ENCODE measurements at places on chromosomes 3 and 15.

- DNase-seq: no peak
Measured at GRCh38 chr3:108548304-108548703, 37.9 kb upstream of the MYH15 start.

- DNase-seq: no peak
Measured at GRCh38 chr3:45435961-45436360, 47.6 kb downstream of the LARS2 start.

DNA sequence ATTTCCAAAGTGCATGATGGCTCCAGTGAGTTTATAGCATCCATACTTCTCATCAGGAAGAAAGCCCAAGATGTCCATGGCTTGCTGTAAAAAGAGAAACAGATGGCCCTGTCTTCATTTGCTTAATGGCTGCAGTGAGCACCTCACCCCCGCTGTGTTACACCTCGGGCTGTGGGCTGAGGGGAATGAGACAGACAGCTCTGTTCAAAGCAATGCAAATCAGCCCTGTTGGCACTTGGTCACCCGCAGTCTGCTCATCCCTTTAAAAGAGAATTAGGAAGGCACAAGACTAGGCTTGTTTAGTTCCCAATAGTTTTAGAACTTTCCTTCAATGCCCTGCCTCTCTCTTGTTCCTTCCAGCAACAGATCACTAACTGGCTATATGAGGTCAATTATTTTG is 25.2 kb downstream of the MYH15 start:
- no peak for DNase-seq

- no peak for DNase-seq
Measured at GRCh38 chr15:61003437-61004218, 225.5 kb downstream of the RORA start.

GRCh38 chr3:120029749-120030148 is 64.5 kb downstream of the GSK3B start:
- DNase-seq: no peak

GRCh38 chr3:14289590-14290461 is 111.2 kb downstream of the LSM3 start:
- DNase-seq: no peak

GRCh38 chr3:15979495-15979894 is 181.7 kb upstream of the ANKRD28 start:
- no peak for DNase-seq
